CD4-positive, alpha-beta T cell treated with Interleukin-10 for 1 hour (primary cell): ENCODE measurements at places on chromosomes 2 and 18.

- DNase-seq: no peak
These were observed 37.5 kb downstream of the KCNG3 start for GRCh38 chr2:42456126-42456839.

DNA sequence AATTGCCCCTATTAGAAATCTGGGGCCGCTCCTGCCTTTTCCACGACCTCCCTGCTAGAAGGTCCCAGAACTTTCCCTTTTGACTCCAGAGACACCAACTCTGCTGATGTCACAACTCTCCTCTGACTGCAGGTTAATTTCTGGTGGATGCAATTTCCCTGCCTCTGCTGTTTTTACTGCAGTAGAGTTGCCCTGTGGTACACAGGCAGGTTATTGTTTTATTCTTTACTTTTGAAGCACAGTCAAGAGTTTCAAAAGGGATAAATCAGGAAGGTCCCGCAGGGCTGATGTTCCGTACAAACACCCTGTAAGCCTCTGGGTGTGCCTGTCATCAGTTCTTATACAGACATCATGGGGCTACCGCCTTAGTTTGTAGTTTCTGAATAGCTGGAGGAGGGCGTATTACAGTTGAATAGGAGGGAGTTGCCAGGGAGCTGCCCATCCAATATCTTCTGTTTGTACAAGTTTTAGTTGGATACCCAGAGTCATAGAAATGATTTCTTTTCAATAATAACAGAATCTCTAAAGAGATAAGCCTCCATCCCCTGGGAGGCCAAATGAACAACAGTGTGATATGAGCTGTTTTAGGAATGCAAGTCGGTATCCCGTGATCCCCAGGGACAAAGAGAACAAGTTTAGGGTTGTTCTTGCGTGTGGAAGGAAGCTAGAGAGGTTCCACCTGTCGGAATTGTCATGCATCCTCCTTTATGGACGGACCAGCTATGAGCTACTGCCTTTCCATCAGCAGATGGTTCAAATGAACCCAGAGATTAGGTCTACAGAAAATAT, 108.4 kb upstream of the COPS8 start:
- DNase-seq: no peak

- DNase-seq: no peak
These were observed 116.2 kb downstream of the RIF1 start for GRCh38 chr2:151525821-151526373.

DNA sequence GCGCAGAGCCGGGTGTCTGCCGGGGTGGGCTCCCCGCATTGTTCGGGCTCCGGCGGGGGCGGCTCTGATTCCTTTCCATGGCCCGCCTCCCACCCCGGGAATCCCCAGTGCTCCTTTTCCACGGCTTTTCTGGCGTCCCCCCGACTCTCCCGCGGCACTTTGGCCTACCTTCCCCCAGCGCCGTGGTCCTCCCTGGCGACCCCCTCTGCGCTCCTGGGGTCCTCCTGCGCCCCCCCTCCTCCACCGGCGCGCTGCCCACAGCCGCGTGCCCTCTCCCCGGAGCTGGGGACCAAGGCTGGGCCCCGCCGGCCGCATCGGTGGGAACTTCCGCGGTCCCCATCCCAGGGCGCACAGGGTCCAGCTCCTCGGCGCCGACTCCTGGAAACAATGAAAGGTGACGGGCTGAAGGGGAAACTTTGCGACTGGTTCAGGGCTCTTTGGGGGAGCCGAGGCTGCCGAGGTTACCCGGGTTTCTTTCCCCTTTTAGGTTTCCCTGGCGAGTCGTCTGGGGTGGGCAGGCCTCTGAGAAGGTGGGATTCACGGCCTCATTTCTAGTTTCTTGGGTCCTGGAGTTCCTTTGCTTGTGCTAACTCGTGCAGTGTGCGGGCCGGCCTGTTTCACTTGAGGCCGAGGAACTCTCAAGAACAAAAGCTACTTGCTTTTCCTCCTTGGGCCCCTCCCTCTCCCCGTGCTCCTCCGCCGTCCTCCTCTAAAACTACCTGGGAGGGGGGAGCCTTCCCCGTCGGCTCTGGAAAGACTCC, 2.2 kb downstream of the TGIF1 start:
- peak; percentile 45 for DNase-seq

GRCh38 chr2:171939743-171940071, 17.4 kb downstream of the HAT1 start:
- DNase-seq: no peak
